Endothelial cell (in vitro differentiated cells): ENCODE measurements at places on chromosomes 3 and 15.

- DNase-seq: no peak
These were observed 22.5 kb downstream of the CCR4 start for GRCh38 chr3:32973982-32974381.

- no peak for DNase-seq
These were observed 6.9 kb upstream of the ZNF662 start for GRCh38 chr3:42898896-42899675.

DNA sequence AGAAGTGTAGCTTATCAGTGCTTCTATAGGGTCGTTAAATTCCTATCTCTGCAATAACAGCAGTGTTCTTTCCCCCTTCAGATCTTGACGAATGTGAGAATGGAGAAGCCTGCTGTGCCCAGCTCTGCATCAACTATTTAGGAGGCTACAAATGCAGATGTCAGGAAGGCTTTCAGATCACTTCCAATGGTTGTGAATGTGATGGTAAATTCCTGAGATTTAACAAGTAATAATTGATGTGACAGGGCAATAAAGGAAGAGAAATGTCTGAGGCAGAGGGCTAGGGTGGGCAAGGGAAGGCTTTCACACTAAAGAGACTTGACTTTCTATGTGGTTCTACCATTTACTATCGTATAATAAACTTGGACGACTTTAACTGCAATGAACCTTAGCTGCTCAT is 711.7 kb upstream of the GOLIM4 start:
- no peak for DNase-seq

DNA sequence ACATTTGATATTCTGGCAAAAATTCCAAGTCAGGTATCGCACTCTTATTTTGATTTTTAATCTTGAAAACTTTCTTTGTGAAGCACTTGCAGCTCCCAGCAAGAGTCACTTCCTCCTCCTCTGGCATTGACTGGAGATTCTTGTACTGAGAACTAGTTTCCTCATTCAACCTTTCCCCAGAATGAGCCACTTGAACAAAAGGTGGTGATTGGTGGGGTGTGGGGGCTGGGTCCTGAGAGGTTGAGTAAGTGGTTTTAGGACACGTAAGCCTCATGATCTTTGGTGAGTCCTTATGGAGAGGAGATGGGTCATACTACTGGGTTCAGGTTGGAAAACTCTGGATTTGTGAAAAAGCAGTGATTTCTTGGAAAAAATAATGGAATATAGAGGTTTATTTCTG is 32.3 kb upstream of the ONECUT1 start:
- no peak for DNase-seq

GRCh38 chr15:44956388-44956787 is at the start of gene TERB2:
Gene TERB2, plus strand, starts transcription at chr15:44956687. Its CDS starts 32 bp downstream, at chr15:44956719.
- DNase-seq: no peak

GRCh38 chr3:153166206-153166605 is 4.2 kb downstream of the RAP2B start:
- DNase-seq: no peak

DNA sequence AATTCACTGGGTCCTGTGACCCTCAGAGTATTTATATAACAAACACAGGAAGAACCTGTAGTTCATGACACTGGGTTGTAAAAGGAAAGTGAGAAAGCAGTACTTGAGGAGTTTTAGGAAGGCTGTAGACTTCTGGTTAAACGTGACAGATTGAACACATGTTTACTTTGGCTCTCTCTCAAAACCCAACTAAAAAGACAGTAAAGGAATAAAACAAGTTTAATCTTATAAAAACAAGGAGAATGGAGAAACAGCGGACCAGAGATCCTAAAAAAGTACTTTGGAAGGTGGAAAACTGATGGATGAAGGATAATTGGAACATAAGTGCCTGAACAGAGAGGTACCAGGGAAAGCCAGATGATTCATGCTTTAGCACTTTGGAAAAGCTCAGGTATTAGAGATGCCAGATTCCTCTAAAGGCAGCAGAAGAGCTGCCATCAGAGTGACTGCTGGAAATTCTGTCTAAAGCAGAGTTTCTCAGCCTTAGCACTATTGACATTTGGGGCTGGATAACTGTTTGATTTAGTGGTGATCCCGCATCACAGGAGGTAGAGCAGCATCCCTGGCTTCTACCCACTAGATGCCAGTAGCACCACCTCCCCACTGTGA is 182.9 kb upstream of the RORA start:
- DNase-seq: no peak

DNA sequence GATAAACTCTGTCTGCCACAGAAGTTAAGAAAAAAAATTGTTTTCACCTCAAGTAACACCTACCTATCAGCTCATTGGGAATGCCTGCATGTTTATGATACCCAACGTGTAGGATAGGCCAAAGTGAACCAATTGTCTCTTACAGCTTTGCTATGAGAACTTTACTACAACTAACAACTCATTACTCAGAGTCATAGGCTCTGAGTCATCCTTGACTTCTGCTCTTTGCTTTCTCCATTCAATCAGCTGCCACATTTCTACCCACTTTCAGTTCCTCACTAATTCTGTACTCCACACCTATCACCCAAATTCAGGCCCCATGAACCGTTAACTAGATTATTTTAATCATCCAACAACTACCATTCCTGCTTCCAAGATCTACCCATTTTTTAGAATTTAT is 843.9 kb downstream of the TUSC7 start:
- no peak for DNase-seq

DNA sequence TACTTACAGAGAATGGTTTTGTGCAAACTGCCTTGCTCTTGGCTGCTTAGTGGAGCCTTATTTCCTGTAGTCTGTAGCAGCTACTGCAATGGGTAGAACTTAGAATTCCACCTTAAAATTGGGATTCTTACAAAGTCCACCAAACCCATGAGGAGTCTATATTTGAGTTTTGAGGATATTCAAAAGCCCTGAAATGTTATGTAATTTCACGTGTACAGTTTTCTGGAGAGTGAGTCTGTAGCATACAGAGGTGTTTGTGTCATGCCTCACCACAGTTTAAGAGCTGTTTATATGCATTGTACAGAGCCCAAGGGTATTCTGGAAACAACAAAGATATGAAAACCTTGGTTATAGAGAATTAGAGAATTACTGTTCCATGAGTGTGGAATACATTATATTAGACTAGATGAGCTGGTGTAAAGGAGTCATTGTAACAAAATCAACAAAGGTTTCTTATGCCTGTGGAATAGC is 114.4 kb downstream of the MBNL1 start:
- no peak for DNase-seq

GRCh38 chr15:99842071-99842470 is 108.8 kb upstream of the LYSMD4 start:
- no peak for DNase-seq

- DNase-seq: no peak
These were observed 9.4 kb downstream of the NT5DC2 start for GRCh38 chr3:52524258-52524751.

DNA sequence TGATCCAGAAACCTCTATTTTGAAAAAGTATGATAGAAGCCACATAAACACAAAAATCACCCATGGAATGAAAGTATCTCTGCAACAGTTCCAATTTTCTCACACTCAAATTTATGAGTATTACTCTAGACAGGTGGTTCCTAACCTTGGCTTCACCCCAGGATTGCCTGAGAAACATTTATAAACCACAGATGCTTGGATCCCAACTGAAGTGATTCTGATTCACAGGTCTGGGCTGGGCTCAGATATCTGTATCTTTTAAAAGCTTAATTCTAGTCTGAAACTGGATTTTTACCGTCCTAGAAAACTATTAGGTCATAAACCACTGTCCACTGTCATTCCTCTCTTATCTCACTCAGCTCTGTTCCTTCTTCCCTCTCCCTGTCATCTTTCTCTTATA is 7.4 kb upstream of the SST start:
- DNase-seq: no peak

GRCh38 chr3:66416556-66417304 is 84.1 kb downstream of the LRIG1 start:
- DNase-seq: no peak

GRCh38 chr3:187973977-187974870 is 179.7 kb upstream of the LPP start:
- DNase-seq: no peak

GRCh38 chr3:188270423-188270972 is 116.5 kb downstream of the LPP start:
- no peak for DNase-seq

- no peak for DNase-seq
These were observed 20.5 kb downstream of the CPN2 start for GRCh38 chr3:194330579-194330978.

- no peak for DNase-seq
These were observed 27.6 kb downstream of the C2CD4A start for GRCh38 chr15:62094388-62094787.

- DNase-seq: no peak
These were observed 56.1 kb upstream of the WNT5A start for GRCh38 chr3:55543181-55543614.

DNA sequence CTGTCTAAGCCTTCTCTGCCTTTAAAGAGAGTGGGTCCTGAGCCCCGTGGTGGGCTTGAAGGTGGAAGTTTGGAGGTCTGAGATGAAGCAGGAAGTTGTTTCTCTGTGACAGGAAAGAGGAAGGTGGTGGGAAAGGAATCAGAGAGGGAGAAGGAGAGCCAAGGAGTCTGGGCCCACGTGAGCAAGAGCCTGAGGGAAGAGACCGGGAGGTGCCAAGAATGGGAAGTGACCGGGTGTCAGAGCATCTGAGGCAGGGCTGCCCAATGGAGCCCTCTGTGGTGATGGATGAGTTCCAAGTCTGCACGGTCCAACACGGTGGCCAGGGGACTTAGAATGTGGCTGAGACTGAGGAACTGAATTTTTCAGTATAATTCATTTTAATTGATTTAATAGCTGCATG is 24.6 kb downstream of the ALDH1L1 start:
- DNase-seq: no peak

- DNase-seq: no peak
These were observed 98.2 kb downstream of the SRGAP3 start for GRCh38 chr3:9151240-9151639.

DNA sequence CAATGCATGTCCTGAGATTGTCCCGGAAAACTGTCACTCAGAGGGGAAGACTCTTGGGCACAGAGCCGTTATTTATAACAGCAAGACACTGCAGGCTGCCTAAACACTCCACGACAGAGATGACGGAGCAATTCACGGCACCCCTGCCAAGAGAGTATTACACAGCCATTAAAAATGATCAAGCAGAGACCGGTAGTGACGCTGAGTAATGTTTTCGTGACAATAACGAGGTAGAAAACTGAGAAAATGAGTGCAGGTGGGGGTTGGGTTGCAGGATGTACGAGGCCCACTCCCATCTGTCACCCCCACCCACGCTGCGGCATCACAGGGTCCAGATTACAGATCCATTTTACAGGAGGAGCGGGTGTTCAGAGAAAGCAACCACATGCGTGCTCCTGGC is 58.9 kb upstream of the LINGO1 start:
- DNase-seq: no peak

- no peak for DNase-seq
These were observed 551 bp downstream of the PML start for GRCh38 chr15:73994912-73995622.

GRCh38 chr3:169579116-169579710 is 84.3 kb downstream of the MECOM start:
- no peak for DNase-seq

DNA sequence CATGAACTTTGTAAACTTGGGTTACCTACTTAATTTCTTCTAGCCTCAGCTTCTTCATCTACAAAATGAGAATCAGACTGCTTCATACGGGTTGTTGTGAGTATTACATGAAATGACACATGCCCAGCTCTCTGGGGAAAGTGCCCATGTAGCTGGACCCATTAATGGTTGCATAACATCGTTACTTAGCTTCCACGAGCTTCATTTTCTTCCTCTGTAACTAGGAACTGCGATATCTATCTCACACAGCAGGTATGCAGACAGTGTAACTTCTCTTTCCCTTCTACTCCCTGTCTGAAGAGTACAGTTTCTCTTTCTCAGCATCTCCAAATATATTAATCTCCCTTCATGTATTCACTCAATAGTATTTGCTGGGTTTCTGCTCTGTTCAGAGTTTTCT is 37.9 kb upstream of the DLG1 start:
- DNase-seq: no peak

DNA sequence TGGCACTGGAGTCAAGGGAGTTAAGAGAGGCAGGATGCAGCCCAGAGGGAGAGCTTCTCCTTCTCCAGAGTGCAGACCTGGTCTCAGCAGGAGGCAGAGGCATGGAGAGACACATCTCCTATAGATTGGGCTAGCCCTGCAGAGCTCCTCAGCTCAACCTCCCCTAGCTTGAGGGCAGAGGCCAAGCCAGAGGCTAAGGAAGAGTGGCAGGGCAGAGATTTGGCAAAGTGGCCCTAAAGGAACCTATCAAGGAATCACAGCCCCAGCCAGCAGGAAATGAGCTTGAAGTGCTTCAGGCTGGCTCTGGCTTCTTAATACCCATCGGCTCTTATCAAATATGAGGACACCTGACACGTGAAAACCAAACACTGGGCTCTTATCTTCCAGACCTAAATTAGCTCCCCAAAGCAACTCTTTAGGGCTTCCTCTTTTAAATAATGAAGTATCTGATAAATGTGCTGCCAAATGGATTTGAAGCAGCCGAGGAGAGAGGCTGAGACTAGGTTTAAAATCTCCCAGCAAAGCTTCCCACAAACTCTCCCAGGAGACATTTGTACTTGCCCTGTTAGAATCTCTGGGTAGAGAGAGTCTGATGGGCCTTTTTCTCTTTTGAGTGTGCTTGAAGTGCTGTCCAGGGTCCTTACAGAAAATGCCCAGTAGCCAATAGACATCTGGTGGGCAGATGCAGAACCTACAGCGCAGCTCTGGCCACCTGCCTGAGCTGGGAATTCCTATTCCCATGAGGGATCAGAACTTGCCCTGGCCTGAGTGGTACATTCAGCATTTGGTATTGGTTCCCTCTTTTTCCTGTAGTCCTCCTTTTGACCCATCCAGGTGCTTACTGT is 271.4 kb downstream of the CLSTN2 start:
- DNase-seq: peak; percentile 61

DNA sequence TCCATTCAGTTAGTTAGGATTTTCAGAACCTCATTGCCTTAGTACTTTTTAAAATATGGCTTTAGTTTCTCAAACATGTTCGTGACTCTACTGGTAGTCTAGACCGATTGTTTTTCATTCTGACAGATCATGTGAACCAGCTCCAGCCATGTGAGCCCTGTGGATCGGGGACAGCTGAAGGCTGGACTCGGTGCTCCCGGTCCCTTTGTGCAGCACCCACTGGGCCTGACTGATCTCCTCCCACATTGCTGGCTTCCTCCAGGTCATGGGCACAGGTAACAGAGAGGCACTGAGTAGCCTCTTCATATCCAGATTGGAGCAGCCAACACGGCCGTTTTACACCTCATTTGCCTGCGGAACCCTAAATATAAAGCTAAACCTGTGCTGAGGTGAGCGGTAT is 30.5 kb downstream of the NIPA2 start:
- DNase-seq: no peak

DNA sequence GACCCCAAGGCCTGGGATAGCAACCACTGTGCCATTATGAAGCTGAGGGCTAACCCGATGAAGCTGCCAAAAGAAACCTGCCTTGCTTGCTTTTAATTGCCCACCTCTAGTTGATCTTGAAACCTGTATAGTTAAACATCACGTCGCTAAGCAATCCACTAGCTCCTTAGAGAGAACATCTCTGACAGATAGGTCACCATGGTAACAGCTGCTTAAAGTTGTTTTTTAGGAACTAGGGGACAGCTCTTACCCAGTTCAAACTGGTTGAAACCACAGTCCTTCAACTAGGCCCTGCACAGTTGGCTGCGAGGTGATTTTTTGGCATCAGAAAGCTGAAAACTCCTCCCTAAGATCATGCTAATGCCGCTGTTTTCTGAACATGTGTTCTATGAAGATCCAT is 135.7 kb downstream of the EBLN2 start:
- DNase-seq: no peak
